Stimulated activated CD4-positive, alpha-beta T cell treated with anti-CD3 and anti-CD28 coated beads, Interleukin-1b, Interleukin-23, amount 100 ng/mL, for 1 hour (primary cell): ENCODE measurements at places on chromosomes 12 and 14.

DNA sequence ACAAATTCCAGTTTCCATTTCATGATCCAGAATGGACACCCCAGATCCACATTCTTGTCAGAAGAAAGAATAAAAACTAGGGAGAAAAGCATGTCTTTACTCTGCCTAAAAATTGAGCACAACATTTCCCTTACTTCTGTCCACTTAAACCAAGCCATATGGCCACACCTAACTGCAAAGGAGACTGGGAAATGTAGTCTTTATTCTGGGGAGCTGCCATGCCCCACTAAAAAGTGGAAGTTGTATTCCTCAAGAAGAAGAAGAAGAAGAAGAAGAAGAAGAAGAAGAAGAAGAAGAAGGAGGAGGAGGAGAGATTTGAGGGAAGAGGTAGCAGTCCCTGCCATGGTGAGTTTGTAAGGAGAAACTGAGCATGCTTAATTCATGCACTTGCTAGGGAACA is 84.5 kb downstream of the GPR65 start:
- DNase-seq = no peak

DNA sequence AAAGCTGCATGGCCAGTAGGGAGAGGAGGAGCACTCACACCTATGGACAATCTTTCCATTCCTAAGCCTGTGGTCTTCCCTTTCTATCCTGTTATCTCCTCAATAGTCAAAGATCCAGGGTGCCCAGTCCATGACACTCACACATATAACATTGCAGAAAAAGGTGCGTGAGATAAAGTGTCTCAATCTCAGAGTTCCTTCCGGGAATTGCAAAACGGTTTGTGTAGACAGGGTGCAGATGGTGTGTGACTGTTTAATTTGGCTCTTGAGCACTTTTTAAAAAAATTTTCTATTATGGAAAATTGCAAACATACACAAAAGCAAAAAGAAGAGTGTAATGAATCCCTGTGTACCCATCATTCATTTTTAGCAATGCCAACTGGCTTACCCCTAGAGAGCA is 1493.6 kb downstream of the AACS start:
- no peak for DNase-seq

GRCh38 chr14:102926104-102926503 is 3.6 kb downstream of the AMN start:
- DNase-seq = no peak

DNA sequence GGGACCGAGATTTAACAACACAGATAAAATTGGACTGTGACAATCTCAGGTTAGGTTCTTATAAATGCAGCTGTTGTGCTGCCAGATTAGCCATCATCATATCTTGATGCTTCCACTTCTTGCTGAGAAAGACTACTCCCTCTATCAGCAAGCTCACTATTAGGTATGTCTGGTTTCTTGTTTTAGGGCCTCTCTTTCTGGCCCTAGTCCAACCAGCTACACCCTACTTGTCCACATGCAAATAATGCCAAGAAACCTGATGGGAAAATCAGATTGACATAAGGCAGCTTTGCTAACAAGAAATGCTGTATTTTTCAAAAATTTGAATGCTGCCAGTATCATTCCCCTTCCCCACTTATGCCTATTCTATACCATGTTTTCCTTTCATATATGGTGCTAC is 296.0 kb downstream of the RMST start:
- DNase-seq = no peak

GRCh38 chr12:110992909-110993308 is 72.5 kb upstream of the MYL2 start:
- no peak for DNase-seq

GRCh38 chr14:94979891-94980290 is 177.4 kb downstream of the DICER1 start:
- DNase-seq = no peak

- DNase-seq = no peak
Measured at GRCh38 chr12:20588042-20588441, 107.1 kb upstream of the SLCO1C1 start.

- no peak for DNase-seq
Measured at GRCh38 chr12:133156125-133156690, 25.1 kb upstream of the ZNF268 start.

DNA sequence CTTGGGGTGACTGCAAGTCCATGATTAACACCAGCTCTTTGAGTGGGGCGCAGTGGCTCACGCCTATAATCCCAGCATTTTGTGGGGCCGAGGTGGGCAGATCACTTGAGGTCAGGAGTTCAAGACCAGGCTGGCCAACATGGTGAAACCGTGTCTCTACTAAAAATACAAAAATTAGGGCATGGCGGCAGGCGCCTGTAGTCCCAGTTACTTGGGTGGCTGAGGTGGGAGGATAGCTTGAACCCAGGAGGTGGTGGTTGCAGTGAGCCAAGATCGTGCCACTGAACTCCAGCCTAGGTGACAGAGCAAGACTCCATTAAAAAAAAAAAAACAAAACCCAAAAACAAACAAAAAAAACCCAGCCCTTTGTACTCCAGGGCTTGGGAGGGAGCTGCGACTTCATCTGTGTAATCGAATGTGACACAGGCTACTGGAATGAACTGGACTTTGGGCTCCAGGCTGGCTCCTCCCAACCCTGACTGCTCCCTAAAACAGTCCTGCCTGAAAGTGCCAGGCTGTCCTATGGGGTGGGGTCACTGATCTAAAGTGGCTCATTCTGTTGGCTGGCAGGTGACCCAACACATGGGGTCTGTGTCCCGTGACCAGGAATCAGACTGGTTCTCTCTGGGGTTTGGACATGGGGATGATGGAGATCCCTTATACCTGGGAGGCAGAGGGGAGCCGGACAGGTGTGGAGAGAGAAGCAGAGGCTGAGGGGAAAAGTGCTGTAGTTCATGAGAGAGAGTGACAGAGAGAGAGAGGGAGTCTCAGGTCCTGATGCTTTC is 9.3 kb upstream of the C12orf43 start:
- no peak for DNase-seq

DNA sequence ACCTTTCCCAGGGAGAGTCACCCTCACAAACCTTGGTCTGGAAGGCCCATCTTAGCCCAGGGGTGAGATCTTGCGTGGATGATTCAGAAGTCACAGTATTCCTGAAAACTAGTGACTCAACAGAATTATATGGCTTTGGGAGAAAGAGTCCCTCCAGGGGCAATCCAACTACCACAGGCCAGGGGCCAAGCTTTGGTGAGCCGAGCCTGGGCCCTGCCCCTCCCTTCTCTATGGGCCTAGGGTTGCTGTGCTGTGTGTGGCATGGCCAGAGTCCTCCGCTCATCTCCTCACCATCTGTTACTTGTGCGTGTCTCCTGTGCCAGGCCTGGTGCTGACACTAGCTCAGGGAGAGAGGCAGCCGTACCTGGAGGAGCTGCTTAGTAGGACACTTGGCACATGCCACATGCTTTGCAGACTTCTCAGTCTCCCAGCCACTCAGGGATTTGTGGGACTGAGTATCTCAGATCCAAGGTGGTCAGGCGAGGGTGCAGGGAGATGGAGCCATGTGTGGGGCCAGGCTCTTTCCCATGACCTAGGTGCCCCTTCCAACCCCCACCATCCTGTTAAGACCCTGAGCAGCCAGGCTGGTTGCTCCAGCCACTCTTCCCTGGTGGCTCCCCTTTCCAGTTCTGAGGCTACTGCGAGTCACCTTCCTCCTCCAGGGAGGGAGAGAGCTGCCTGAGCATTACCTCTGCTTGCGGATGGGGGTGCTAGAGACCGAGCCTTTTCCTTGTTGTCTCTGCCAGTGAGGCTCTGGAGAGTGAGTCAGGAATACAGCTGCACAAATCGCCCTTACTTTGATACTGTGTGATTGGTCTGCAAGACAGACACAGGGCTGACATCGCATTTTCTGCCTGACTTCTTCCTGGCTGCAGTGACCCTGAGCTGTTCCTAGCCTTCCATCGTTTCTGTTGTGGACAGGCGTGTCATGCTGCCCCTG is 94.1 kb downstream of the SLC25A47 start:
- DNase-seq = no peak

DNA sequence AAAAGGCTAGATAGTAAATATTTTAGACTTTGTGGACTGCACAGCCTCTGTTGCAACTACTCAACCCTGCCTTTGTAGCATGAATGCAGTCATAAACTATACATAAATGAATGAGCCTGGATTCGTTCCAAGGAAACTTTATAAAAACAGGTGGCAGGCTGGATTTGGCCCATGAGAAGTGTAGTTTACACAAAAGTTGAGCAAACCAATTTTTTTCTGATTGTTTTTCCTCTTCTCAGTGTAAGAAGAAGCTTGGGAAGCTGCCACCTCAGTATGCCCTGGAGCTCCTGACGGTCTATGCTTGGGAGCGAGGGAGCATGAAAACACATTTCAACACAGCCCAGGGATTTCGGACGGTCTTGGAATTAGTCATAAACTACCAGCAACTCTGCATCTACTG is 9.5 kb downstream of the OAS1 start:
- no peak for DNase-seq

GRCh38 chr14:85416771-85417170 is 113.2 kb upstream of the FLRT2 start:
- DNase-seq = no peak

- no peak for DNase-seq
Measured at GRCh38 chr12:94650143-94651056, at the start of gene TMCC3. TMCC3 (minus strand) TSS chr12:94650557; CDS start chr12:94650430, 127 bp downstream.

DNA sequence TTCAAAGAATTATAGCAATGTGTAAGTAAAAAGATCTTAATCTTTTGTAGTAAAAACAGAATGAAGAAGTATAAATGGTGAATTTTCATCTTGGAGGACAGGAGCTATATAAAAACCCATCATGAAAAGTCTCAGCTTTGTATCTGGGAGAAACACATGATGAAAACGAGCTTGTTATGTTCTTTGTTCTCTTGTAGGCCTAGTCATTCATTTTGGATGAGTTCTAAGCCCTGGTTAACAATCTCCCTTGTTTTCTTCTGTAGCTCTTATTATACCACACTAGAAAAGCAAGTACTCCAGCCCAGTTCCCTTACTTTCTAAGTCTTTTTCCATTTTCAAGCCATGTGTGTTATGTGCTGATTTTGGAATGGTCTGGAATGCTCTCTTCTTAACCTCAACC is 463.5 kb upstream of the RGS6 start:
- DNase-seq = no peak

GRCh38 chr12:104286516-104287482 is 16.7 kb upstream of the EID3 start:
- peak; percentile 55 for DNase-seq

- no peak for DNase-seq
Measured at GRCh38 chr14:48805315-48805714, 780.9 kb downstream of the RPS29 start.

- DNase-seq = no peak
Measured at GRCh38 chr14:29716150-29716549, 211.5 kb downstream of the PRKD1 start.

- DNase-seq = no peak
Measured at GRCh38 chr12:108542320-108542719, 18.7 kb downstream of the SART3 start.

DNA sequence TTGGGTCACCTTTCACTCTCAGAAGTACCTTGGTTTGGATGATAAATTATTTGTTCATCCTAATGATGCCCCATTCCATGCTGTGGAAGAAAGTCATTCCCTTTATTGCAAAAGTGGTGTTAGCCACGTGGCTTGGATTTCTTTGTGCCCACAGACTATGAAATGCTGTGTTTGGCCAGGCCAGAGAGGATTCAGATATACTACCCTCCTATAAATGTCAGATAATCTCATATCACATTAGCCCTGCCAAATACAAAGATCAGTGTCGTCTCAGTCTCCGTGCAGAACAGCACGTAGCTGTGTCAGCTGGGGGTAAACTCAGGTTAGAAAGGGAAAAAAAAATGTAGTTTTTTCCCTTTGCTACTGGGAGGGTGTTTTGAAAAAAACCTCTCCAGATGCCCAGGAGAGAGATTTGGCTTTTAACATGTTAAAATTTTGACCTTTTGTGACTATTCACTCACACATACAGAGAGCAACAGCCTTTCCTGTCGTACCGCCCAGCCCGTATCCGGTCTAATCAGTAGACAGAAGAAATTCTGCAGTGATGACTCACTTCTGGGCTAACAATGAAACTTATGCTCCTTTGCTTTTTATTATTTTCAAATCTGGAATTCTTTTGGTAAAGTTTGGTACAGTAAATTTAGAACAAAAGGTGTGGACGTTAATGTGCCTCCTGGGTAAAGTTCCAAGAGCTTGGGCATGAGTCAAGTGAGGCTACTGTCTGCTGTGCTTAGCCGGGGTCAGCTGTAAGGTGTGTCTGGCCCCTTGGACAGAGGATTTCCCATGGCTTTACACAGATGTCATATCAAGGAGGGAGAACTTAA is 8.5 kb upstream of the PTPRB start:
- DNase-seq = no peak

- DNase-seq = no peak
Measured at GRCh38 chr12:43856972-43857371, 21.1 kb downstream of the TMEM117 start.

DNA sequence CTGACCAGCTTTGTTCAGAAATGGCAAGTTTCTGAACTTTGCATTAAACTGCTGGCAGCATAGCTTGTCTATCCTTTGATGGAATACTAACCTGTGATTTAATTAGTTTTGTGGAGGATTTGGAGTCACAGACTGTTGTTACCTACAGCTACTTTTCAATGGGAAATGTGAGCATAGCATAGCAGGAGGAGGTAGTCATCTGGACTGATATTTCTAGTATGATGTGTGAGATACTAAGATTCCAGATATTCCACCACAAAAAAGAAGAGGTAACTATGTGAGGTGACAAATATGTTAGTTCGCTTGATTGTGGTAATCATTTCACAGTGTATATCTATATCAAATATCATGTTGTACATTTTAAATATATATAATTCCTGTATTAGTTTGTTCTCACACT is 833.0 kb downstream of the SLC6A15 start:
- no peak for DNase-seq

- DNase-seq = no peak
Measured at GRCh38 chr12:107322063-107322462, 228.7 kb upstream of the CRY1 start.

DNA sequence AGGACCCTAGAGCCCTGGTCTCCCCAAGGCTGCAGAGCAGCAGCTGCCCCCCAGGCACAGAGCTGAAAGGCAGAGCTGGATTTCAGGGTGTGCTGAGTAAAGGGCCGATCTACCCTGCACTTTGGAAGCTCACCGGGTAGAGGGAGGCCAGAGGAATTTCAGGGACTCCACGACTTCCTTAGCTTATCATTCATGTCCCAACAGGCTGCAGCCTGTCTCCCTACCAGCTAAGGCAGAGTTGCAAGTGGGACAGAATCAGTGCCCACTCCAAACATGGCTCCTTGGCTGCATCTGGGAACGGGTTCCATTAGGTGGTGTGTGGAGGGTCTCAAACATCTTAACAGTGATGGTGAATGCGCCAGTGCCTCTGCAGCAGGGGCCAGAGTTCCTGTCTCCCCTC is 27.5 kb downstream of the MMAB start:
- DNase-seq = no peak

GRCh38 chr14:95713596-95714371 is at the start of gene TCL1A:
TCL1A (minus strand) TSS chr14:95714125; CDS start chr14:95714066, 59 bp downstream.
- DNase-seq = no peak

DNA sequence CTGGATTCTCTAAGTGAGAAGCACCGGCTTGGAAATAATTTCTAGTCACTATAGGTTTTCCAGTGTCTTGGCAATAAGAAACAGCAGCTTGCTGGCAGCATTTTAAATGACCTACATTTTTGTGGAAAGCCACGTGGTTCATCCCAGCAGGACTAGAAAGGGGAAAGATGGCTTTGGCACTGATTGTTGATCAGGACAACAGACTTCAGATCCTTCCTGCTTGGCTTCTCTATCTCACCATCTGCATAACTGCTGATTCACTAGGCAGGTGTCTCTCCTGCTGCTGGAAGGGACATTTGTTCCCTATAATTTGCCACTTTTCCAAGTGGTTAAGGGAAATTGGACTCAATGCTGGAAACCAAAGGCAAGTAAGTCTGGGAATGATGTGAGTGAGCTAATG is 131.0 kb downstream of the TTC8 start:
- no peak for DNase-seq

GRCh38 chr12:3882896-3883564 is 9.8 kb upstream of the PARP11 start:
- no peak for DNase-seq
